ENCODE measurements at places on chromosomes 4 and X. TPM values are rescaled to one million over a fixed set of nuclear protein-coding genes. Genes with fewer than 3 reads are reported as not detected.

DNA sequence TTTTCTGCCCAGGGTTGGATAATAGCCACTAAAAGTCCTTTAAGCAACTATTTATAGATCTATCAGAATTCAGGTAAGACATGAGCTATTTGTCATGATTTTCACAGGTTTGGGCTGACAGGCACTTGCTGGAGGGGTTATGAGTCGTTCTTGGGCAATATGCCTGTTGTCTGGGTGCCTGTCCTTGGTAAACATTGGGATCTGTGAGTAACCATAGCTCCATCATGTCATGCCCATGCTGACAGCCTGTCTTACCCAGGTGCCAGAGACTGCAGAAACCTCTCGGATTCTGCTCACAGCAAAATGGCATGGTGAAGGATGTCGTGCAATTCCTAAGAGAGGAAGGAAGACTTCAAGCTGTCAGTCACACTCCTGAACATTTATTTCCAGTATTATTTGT lies 116.0 kb upstream of the PUDP start:
- DNase-seq: no peak

- no peak for DNase-seq
These were observed 250.6 kb upstream of the NDST3 start for GRCh38 chr4:117783716-117784115.

DNA sequence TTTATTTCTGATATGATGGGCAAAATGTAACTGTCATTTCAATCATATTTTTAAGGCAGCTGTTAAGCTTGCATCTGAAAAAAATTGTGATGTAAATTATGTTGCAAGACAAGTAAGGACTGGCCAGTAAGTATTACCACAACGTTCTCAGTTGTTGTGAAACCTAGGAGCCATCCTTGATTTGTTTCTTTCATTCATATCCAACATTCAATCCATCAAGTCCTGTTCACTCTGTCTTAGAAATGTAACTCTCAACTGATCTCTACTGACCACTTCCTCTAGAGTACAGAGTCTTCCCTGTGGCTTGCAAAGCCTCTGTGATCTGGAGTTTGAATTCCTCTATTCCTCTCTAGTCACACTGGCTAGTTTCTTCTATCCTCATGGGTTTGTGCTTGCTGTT lies 161.4 kb upstream of the MAD2L1 start:
- no peak for DNase-seq

CMC4 gene
- 9.3 TPM for polyA plus RNA-seq

DNA sequence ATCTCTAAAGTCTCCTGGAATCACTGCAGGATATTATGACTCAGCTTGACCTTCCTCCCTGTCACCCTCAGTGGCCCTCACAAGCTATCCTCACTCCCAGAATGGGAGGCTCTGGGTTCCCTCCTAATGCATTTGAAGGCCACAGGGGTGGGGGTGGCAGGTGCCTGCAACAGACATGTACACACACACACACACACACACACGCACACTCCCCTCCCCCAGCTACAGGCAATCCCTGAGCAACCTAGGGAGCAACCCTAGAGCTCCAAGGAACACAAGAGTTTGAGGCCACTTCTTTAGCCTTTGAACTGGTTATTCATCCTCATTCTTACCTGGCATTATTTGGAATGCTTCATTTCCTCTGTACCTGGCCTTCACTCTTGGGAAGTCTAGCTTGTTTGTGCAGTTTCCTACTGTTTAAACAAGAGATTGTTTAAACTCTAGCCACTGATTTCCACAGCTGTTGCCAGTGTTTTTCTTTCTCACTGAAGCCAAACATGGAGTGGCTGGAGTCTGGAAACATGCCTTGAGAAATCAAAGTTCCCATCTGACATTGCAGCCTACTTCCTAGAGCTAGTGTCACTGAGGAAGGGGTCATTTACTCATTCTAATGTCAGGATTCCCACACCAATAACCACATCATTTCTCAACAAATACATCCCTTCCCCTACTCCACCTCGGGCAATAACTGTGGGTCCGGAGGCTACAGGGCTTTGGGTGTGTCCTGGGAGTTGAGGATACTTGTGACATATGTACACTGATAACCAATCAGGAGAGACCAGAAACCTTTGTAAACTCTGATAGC lies 37.7 kb downstream of the MAOA start:
- DNase-seq: no peak

- no peak for DNase-seq
These were observed 641.2 kb upstream of the CPEB2 start for GRCh38 chr4:14361084-14361483.

GRCh38 chrX:108439426-108439942 lies at the start of gene COL4A5:
Gene COL4A5 (plus strand): TSS chrX:108439838. CDS start chrX:108440126, 288 bp downstream.
- DNase-seq: peak; percentile 67

GRCh38 chrX:39946822-39947221 lies 150.9 kb downstream of the BCOR start:
- no peak for DNase-seq

- no peak for DNase-seq
These were observed 98.2 kb downstream of the USP46 start for GRCh38 chr4:52560844-52561280.

- DNase-seq: no peak
These were observed 221.7 kb downstream of the CXXC4 start for GRCh38 chr4:104272966-104273365.

SH3TC1 gene
- 19.4 TPM for polyA plus RNA-seq

DNA sequence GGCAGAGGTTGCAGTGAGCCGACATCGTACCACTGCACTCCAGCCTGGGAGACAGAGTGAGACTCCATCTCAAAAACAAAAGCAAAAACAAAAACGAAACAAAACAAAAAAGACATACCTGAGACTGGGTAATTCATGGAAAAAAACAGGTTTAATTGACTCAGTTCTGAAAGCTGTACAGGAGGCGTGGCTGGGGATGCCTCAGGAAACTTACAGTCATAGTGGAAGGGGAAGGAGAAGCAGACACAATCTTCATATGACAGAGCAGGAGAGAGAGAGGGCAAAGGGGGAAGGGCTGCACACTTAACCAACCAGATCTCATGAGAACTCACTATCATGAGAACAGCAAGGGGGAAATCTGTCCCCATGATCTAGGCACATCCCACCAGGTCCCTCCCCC lies 229.5 kb downstream of the STK32B start:
- no peak for DNase-seq

HADH gene
- polyA plus RNA-seq: 111 TPM

- peak; percentile 53 for DNase-seq
These were observed at the start of gene GUCY1A1 for GRCh38 chr4:155666344-155667221. Gene GUCY1A1 (plus strand): TSS chr4:155666848. CDS start chr4:155696868, 30,020 bp downstream.

DNA sequence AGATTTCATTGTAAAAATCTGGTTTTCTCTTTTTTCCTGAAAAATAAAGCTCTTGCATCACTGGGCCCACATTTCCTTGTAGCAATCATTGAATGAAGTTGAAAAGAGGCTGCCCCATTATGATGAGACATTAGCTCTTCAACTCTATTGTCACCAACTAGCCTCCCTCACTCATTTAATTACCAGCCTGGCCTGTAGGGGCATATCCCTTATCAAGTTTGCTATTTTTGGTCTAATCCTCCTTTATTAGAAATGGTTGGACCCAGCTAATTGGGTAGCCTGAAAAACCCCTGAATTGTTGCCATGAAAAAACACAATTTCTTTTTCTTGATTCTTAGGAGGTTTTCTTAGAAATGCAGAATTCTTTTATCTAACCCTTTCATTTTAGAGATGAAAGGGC lies 164.6 kb upstream of the CASK start:
- DNase-seq: no peak

JAKMIP1 gene
- polyA plus RNA-seq: 0.10 TPM

DNA sequence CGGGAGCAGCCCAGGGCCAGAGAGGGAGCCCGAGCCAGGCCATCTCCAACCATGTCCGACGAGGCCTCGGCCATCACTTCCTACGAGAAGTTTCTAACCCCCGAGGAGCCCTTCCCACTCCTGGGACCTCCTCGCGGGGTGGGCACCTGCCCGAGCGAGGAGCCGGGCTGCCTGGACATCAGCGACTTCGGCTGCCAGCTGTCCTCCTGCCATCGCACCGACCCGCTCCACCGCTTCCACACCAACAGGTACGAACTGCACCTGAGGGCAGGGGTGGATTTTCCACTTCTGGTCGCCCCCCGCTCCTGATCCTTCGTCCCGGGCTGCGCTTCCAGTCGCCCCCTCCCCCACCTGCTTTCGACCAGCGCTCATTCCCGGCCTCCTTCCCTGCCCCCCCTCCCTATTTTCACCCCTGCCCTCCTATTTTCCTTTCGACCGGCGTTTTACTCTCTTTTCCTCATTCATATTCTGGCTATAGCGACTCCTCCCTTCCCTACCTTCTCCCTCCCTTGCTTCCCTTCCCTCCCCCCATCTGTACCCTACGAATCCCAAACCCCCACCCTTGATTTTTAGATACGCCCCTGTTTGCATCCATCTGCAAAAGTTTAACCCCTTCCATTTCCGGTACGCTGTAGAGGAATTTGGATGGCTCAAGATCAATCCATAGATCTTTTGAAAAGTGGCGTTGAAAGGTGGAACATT lies 633 bp downstream of the FAM199X start:
- no peak for DNase-seq

DNA sequence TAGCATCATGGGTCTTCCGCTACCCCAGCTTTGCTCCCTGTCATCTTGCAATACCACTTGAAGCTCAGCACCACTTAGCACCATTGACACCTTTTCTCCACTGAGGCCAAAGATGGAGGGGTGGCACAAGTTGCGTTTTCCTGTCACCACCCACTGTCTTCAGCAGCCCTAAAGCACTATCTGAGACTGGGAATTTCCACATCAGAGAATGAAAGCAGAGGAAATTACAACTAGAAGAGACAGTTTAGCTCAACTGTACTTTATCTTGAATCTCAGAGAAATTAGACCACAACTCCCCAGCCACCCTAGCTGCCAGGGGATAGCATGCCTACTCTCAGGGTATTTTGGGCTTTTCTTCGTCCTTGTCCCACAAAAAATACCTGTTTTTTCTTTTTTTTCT lies 111.0 kb downstream of the DDIT4L start:
- no peak for DNase-seq

- no peak for DNase-seq
These were observed 140.6 kb upstream of the GPC4 start for GRCh38 chrX:133555782-133556458.

RHOXF1 gene
- polyA plus RNA-seq: not detected

Data from right renal cortex interstitium (tissue), 3 donors.